ENCODE measurements at places on chromosomes 11 and 22.

DNA sequence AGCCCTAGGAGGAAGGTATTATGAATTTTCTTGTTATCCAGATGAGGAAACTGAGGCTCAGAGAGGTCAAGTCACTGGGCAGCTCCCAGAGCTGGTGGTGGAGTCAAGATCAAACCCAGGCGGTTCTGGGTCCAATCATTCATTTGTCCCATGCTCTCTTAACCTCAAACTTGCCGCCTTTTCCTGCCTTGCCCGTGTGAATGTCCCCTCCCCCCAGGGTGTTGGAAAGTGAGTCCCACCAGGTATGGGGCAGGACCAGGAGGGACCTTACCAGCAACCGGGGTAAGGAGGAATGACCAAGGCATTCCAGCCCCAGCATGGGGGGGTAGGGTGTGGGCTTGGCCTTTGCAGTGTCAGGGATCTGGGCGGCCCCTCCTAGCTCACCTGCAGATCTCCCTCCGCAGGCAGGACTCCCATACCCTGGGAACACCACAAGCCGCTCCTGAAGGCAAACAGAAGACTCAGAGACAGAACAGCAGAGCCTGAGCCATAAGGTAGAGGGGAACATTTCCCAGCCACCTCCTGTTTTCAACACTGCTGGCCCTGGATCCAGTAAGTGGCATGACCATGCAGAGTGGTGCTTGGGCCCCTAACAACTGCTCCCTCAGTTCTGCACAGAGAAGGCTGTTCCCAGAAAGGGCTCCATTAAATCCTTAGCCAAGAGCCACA lies 41.2 kb upstream of the SYT7 start:
- DNase-seq: no peak

DNA sequence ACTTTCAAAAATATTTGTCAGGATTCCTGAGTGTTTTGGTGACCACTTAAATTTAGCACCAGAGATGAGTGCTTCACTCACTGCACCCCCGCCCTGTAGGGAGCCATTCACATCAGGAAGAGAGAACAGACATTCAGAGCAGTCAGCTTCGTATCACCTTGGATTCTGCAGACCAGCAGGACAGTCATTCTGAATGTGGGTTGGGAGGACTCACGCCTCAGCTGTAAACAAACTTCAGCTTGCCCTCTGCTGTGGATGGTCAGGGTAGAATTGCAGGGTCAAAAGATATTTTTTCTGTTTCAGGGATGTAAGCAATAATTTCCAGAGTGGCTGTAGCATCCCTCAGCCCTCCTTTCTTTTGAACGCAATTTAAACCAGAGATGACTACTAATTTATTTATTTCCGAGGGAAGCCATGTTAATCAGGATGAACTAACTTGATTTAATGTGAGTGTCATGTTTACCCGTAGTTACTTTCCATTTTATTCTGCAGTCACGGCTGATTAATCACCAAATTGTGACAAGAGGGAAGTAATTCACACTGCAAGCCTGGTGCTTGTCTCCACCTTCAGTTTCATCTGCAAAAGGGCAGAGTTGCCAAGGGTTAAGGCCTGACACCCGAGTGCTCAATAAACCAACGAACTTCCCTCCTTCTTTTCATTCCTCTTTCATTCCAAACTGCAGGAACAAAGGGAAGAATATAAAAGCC lies 174.2 kb upstream of the DDI1 start:
- peak; percentile 65 for DNase-seq

- no peak for DNase-seq
Measured at GRCh38 chr11:35163702-35164496, 24.9 kb downstream of the CD44 start.

GRCh38 chr22:41561788-41562187 lies 978 bp downstream of the CSDC2 start:
- no peak for DNase-seq

- DNase-seq: no peak
Measured at GRCh38 chr22:26450453-26451185, 21.6 kb downstream of the ASPHD2 start.

DNA sequence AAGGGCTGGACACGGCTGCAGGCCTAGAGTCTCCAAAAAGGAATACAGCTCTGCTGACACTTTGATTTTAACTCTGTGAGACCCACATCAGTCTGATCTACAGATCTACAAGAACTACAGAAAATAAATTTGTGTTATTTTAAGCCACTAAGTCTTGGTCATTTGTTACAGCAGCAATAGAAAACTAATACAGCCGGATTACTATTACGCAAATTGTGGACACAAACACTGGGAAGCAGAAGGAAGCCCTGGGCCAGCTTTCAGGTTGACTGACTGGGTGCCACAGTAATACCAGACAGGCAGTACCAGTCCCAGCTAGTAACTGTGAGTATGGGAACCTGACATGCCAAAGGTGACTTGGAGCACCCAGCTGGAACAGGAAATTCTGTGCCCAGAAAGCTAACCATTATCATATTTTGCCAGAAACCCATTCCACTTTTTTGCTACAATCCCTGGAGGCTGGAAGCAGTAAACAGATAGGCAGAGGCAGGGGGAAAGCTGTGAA lies 13.4 kb downstream of the SLC25A17 start:
- no peak for DNase-seq

GRCh38 chr22:45834795-45835194 lies 142.2 kb downstream of the WNT7B start:
- DNase-seq: no peak

- DNase-seq: no peak
Measured at GRCh38 chr22:43050995-43051394, 36.0 kb upstream of the PACSIN2 start.

- no peak for DNase-seq
Measured at GRCh38 chr22:23828800-23829680, 9.8 kb downstream of the DERL3 start.

GRCh38 chr22:32478994-32479393 lies 4.4 kb downstream of the FBXO7 start:
- DNase-seq: no peak

- DNase-seq: no peak
Measured at GRCh38 chr11:100576718-100577021, 110.4 kb upstream of the ARHGAP42 start.

- DNase-seq: no peak
Measured at GRCh38 chr11:2264366-2265053, 5.9 kb downstream of the ASCL2 start.

DNA sequence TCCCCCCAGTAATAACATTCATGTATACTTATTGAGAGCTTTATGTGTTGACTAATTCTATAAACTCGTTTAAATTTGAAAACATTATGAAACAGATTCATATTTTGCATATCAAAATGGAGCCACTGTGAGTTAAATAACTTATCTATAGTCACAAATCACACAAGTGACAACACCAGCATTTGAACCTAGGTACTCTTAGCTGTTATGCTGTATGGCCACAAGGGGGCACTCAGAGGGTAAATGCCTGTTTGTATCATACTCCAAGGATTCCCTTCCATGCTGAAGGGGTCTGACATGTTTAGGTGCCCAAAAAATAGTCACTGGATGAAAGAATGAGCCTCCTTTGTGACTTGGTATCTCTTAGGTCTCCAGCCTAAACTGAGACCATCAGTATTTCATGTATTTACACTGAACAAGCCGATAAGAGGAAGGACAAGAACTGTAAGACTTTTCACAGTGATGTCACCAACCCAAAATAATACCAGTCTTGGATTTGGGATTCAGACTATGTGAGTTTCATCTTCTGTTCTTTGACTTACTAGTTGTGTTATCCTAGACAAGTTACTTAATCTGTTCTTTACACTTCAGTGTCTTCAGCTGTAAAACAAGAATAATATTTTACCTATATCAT lies 12.2 kb upstream of the OR52D1 start:
- peak; percentile 71 for DNase-seq

- no peak for DNase-seq
Measured at GRCh38 chr11:123519055-123519796, 89.2 kb downstream of the GRAMD1B start.

DNA sequence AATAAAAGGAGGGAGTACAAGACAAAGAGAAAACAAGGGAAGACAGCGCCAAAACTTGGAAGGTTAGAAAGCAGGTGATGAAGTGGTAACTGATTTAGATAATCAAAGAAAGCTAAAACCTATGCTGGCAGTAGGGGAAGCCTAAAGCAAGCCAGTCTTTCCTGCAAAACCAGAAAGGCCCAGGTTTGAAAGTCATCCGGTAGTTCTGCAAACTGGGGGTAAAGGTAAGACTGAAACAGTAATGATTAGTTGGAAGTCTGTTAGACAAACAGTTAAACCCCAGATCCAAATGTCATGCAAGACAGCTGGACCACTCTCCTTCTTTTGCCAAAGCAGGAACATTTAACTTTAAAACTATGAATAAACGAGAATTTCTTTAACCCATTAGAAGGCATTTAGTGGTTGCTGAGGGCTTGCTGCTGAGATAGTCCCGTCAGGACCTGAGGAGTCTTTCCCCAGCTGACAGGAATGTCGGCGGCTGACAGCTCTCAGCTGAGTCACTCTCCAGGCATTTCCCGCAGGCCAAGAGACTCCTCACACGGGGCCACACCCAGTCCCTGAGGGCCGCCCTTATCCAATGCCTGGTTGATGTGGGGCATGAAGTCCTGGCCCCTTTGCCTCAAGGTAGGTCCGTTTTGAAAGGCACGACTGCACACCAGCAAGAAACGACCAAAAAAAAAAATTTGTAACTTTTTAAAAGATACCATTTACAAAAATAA lies 36.3 kb upstream of the CFAP300 start:
- no peak for DNase-seq

- DNase-seq: no peak
Measured at GRCh38 chr11:7787239-7787638, 9.5 kb downstream of the OR5P2 start.

DNA sequence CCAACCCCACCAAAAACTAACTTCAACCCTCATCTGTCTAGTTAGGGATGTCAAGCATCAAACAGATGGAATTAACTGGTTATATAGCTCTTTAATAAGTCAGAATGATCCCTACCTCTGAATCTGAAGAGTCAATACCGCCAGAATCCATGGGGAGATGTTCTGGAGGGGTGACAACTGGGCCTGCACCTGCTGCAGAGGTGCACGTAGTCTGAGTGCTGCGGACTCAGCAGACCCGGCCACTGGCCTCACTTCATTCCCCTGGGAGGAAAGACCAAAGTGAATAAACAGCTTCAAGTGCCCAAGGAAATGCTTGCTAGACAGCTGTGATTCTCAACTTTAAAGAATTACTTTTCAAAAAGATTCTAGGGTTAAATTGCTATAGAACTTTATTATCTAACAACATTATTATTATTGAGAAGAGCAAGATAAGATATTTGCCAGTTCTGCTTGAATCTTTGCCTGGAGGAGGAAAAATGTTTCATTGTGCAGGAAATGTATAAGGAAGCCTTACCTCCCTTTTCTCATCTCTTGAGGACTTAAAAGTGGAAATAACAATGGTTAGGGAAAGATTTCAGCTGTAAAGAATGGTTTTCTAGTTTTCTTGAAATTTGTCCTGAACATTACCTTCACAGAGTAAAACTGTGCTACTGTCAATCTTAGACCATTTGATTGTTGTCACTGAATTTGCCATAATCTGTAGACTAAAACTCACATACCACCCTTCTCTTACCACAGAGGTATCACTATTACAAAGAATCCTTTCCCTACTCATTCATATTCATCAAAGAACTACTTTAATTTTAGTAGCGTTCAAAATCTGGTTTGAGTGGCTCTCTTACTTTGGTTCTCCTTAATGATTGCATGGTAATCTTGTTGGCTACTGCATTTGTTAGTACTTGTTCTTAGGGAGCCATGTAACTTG lies 4.2 kb downstream of the XBP1 start:
- no peak for DNase-seq

GRCh38 chr11:76355172-76355571 lies 25.8 kb downstream of the THAP12 start:
- DNase-seq: no peak

- DNase-seq: peak; percentile 46
Measured at GRCh38 chr11:67647471-67647870, 3.1 kb downstream of the ACY3 start.

DNA sequence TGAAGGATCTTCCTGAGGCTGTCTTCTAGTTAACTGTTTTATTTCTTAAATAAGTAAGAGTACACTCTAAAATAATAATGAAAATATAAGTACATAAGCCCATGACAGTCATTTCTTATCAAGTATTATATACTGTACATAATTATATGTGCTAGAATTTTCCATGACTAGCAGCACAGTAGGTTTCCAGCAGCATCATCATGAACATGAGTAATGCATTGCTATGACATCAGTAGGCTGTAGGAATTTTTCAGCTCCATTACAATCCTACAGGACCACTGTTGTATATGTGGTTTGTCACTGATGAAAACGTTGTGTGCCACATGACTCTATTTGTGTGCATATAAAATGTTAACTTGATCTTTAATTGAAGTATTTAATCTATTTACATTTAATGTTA lies 22.0 kb downstream of the ZNF202 start:
- DNase-seq: no peak

- DNase-seq: no peak
Measured at GRCh38 chr11:35748644-35749043, 86.1 kb downstream of the TRIM44 start.

DNA sequence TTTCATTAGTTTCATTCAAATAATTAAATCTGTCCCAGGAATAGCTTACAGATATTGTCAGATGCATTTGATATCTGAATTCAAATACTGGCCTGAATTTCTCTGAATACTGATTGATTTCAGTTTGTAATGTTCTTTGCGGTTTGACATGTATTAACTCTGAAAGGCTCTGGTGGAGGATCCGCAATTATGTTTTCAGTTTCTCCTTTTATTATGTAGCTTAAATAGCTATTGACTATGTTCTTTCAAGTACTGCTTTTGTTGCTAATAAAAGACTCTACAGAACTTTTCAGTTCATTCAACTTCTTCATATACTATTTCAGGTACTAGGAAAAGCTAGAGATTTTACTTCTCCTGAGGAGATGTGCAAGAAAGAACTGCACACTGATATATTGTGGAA lies 2085.4 kb upstream of the RAG2 start:
- no peak for DNase-seq

GRCh38 chr11:134561331-134561720 lies 149.3 kb upstream of the B3GAT1 start:
- DNase-seq: no peak

GRCh38 chr11:66068923-66069714 lies 953 bp upstream of the PACS1 start:
- peak; percentile 75 for DNase-seq

GRCh38 chr11:6646918-6647679 lies 8.5 kb downstream of the DCHS1 start:
- peak; percentile 67 for DNase-seq

GRCh38 chr11:47545298-47545697 lies 7.6 kb downstream of the CELF1 start:
- DNase-seq: no peak

DNA sequence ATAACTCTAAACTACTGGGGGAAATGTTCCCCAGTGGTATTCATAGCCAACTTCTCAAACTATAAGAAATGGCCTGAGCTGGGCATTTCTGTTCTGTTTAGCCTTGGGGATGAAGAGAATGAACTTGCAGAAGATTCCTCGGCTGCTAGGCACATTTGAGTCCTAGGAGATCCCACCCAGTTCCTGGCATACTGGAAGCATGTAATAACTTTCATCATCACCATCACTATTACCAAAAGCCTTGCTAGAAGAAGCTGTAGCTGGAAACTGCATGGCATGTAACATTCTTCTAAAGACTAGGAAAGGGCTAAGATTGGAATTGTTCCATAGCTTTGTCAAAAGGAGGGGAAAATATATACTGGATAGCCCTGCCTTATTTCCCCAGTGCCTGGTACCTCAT lies 40.1 kb upstream of the SLC1A2 start:
- DNase-seq: no peak
